GM13976 (cell line): ENCODE measurements at places on chromosomes 1 and 21.
A peak's percentile ranks its signal among the peaks of the same experiment; 100 is the strongest.

DNA sequence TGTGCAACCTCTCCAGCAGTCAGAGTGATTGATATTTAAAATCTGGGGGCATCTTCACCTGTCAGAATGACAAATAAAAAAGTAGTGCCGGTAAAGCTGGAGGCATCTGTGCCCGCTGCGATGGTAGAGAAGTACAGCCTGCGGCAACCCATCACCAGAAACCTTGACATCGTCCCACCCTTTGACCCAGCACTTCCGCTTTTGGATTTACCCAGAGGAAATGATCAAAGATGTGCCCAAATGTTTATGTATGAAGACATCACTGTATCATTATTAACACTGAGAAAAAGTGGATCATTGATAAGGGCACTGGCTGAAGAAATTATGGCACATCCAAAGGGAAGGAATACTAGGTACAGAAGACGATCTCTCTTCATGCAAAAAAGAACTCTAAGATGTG is 96.0 kb downstream of the PGBD5 start:
- DNase-seq, result no peak

GRCh38 chr1:31099293-31100032 is 33.9 kb upstream of the PUM1 start:
- DNase-seq, result no peak

DNA sequence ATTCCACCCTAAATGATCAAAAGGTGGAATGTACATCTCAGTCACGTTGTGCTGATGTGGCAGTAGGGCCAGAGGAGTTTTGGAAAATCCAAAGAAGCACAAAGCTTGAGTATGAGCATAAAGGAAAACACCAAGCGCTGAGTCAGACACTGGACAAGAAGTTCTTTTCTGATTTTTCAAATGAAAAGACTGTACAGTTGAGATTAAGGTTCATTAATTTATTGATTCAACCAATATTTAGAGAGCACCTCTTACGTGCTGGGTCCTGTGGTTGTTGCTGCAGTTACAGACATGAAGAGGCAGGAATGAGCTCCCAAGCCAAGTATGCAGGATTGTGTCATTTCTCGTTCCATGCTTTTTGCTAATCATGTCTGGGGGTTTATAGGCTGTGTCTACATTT is 28.9 kb upstream of the APP start:
- DNase-seq, result no peak

- DNase-seq, result no peak
These were observed 67.1 kb downstream of the CD58 start for GRCh38 chr1:116503546-116504307.

DNA sequence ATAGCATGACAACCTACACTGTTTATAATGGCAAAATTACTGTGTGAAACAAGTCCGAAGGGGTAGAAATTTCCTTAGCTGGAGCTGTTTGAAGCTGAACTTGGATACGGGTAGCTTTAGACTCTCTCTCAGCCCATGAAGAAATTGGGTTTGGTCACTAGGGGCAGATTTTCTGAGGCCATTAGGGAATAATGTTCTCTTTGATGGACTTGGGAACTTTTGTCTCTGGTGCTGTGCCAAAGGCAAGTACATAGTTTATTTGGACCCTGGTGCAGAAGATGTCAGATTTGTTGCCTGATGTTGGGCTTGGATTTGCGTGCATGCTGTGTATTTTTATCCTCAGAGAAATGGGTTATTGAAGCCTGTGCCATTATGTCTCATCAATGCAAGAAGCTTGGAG is 109.6 kb downstream of the VPS13D start:
- DNase-seq, result no peak

DNA sequence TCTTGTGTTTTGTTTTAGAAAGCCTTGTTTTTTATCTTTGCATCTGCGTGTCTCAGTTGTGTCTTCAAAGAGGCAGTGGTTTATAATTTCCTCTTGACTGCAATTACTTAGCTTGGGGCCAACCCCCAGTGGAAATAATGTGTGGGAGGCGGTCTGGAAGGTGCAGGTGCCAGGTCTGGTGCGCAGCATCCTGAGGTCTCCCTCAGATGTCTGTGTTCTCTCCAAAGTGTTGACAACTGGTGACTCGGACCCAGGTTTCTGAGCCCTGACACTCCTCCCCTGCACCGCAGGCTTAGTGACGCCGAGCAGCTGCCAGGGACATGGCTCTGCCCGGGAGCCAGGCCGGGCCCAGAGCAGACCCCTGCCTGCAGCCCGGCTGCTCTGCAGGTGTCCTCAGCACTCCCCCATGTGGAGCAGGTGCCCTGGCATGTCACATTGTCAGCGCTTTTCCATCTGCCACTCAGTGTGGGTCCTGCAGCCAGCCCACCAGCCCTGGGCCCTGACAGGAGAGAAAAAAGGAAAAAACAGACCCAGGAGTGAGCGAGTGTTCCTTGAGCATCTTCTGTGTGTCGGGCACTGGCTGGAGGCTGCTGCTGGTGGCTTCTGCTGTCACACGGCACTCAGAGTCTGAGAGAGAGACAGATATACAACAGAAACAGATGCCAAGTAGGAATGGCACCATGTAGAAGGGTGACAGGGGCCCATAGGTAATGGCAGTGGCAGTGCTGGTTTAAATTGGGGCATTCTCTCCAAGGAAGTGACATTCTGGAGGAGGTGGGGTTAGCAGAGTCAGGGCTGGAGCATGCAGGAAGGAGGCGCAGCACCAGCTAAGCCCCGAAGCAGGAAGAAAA is 24.8 kb upstream of the SELENON start:
- DNase-seq, result peak; percentile 66

DNA sequence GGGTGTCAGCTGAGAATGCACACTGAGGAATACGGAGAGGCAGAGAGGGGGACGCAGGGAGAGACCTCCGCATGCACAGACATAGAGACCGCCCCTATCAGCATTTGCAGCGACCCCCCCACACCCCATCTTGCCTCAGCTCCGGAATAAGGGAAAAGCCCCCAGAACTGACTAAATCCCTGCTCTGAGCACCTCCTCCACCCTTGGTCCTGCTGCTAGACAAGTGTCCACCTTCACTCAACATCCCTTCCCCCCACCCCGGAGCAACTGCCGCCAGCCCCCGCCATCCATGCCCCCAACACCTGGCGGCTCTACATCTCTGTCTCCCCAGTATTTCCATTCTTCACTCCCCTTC is 769 bp downstream of the SV2A start:
- no peak for DNase-seq

DNA sequence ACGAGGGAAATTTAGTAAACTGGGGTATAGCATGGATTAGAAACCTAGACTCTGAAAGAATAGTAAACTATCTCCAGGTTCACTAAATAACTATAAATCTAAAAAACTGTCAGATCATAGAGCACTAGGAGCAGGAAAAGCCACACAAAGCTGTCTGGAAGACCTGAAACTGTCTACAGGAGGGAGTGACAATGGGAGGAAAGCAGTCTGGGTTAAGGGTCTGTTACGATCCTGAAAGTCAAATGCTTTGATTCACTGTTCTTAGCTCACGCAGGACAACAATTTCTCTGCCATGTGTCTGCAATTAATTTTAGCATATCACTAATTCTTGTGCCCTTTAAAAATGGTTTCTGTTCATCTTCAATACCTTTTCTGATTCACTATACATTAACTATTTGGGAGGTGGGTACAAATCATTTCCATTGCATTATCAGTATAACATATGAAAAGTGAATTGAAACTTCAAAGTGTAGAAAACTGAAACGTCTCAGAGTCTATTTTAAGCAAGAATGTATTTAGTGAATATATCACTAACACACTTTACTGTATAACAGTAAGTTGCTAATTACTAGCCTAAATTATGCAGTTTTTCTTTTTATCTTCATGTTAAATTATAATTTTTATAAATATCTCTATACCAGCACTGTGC is 18.4 kb downstream of the CEP170 start:
- peak; percentile 21 for DNase-seq

- DNase-seq, result no peak
These were observed 1.0 kb downstream of the TEX38 start for GRCh38 chr1:46672696-46673095.

- no peak for DNase-seq
These were observed 50.8 kb upstream of the ATP5PO start for GRCh38 chr21:33966324-33966949.

DNA sequence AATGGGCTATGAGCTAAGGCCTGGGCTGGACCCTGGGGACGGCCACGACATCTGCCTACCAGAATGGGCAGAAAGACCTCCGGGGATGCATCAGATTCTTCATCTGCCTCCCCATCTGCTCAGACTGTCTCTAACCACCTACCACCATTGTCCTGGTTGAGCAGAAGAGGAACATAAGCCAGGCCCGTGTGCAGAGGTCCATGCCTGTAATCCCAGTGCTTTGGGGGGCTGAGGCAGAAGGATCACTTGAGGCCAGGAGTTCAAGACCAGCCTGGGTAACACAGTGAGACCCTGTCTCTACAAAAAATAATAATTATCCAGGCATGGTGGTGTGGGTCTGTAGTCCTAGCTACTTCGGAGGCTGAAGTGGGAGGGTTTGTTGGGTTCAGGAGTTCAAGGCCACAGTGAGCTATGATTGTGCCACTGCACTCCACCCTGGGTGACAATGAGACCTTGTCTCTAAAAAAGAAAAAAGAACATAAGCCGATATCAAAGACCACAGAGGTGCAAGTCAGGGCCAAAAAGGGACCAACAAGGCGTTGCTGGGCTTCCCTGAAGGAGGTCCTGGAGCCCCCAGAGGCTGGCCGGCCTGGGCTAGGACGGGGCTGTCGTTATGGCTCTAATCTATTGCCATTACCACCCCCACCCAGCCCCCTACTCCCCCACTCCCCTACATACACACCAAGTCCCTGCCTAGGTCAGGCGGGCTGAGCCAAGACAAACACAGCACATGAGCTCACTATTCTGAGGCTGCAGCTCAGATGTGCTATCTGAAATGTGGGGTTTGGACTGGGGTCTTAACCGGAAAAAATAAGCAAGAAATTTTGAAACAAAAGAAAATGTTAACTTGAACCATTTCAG is 239.2 kb upstream of the RAB4A start:
- no peak for DNase-seq

DNA sequence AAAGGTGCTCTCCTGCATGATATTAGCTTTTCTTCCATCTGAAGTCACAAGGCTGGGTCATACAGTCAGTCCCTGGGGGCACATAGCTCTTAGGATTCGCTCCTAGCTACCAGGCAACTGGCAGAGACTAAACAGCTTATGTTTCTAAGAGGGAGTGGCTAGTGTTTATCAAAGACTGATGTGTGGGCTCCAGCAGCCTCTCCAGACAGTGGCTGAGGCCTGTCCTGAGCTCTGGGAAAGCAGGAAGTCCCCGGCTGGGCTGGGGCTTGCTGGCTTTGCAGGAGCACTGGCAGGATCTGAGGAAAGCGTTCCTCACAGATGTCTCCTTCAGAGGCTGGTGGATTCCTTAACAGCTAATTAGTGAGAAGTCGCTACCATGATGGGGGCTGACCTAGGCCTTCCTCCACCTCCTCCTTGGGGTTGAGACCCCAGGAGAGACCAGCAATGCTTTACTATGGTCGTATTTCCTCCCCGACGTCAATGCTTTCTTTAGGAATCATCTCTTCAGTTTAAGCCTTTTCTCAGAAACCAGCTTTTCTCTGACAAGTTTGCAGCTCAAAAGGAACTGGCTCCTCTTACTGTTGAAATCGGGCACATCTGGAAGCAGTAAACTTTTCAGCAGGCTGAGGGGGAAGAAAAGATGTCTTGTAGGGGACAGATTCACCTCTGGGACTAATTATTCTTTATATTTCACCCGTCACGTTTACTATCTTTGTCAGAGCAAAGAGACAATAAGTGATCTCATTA is 33.5 kb upstream of the HHAT start:
- DNase-seq, result no peak

- no peak for DNase-seq
These were observed 4.8 kb downstream of the KRTAP21-3 start for GRCh38 chr21:30713766-30714165.

DNA sequence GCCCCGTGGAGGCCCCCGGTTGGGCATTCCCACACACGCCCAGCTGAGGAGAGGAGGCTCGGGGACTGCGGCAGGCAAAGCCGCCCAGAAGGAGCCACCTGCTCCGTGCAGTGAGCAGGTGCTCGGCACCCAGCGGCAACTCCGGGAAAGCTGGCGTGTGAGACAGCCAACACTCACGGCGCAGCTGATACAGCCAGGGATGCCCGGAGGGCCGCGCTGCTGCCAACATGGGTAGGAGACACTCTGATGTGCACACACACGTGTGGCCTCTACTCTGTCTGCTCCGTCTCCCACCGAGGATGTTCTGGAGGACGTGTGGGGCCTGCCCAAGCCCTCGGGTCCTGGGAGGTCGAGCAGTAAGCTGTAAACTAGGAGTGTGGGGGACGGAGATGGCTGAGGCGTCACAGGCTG is 12.9 kb downstream of the MORN1 start:
- no peak for DNase-seq

GRCh38 chr1:22418933-22419382 is 32.7 kb upstream of the ZBTB40 start:
- no peak for DNase-seq

GRCh38 chr1:26771285-26771642 is 16.5 kb upstream of the PIGV start:
- DNase-seq, result no peak

DNA sequence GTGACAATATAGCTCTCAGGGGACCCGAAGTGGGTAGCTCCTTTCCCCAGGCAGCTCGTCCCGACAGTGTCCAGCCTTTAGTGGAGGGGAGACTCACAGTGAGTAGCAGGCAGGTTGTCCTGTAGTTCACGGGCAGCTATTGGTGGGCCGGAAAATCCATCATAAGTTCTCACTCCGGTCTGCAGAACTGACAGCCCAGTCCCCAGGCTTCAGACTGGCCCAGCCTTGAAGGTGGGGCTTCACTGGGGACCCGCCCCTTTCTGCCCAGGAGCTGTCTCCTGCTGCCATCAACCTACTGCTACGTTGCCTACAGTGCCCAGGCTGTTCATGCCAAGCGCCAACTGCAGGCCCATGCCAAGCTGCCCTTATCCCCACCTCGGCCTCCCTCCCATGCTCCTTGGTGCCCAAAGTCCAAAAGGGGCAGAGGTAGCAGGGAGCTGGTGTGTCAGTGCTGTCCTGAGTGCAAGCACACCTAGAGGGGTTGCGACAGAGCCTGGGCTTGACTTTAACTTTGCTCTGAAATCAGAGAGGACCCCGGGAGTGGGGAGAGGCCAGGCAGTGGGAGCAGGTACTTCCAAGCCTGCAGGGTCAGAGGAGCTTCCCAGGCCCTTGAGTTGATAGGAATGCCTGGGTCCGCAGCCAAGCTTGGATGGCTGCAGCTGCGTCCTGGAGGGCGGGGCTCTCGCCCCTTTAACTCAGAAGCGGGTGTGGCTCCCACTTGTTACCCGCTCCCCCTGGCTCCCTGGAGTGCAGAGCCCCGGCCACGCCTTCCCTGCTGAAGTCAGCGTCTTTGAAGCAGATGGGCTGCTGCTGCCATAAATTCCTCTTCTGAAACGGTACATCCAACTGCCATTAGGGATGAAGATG is 1144.3 kb upstream of the NCAM2 start:
- no peak for DNase-seq
